ENCODE measurements at places on chromosomes 5 and 9.

GRCh38 chr5:93589152-93589828 is 6.3 kb downstream of the NR2F1 start:
- DNase-seq: no peak

DNA sequence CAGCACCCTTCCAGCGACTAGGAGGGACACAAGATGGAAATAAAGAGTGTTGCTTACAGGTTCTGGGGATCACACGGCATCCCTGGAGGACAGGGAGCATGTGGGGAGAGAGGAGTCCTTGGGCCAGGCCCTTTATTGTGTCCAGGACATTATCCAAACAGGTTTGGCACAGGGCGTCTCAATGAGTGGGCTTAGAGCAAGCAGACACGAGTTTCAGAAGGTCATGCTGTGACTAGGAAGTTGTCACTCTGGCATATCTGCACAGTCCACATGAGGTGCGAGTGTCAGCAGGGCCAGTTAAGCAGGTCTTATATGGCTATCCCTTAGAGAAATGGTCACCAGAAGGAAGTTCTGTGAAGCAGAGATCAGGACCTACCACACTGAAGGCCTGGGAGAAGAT is 174.5 kb upstream of the OTULINL start:
- DNase-seq: no peak

- DNase-seq: no peak
Measured at GRCh38 chr5:122753500-122753899, 21.4 kb upstream of the SNX2 start.

DNA sequence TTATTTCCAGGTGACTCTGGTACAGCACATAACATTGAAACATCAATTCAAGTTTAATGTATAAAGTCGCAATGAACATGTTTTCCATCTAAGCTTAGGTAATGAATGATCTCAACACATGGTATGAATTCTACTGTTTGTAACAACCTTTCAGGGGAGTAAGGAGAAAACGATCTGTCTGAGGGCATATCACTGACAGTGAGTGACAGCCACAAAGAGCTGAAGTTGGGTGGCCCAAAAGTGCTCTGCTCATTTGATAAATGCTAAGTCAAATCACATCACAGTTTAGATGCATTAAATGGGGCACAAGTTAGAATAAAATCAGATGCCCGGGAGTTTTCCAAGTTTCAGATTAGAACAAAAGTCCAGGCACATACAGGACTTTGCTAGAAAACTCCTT is 1.2 kb downstream of the FANCC start:
- peak; percentile 20 for DNase-seq

- DNase-seq: no peak
Measured at GRCh38 chr9:117305454-117305853, 109.4 kb downstream of the ASTN2 start.

DNA sequence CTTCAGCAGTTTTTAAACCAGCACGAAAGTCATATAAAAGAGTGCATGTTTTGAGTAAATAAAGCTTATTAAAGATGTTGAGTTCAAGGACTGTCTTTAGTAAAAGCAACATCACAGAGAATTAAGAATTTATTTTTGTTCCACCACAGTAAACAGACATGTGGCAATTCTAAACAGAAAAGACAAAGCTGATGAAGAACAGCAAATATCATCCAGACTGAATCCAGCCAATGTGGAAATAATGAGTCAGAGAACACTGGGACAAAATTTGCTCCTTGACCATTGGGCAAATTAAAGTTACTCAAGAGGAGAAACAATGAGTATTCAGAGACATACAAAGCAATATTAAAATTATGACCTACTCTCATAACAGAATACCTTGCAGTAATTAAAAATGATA is 28.8 kb downstream of the OR2K2 start:
- no peak for DNase-seq

GRCh38 chr5:154359221-154359573 is 86.6 kb upstream of the SAP30L start:
- no peak for DNase-seq

- DNase-seq: no peak
Measured at GRCh38 chr9:26561928-26562327, 330.7 kb downstream of the CAAP1 start.

GRCh38 chr5:35762368-35762767 is 94.3 kb upstream of the IL7R start:
- no peak for DNase-seq
